ENCODE measurements at places on chromosomes 1 and 21. TPM values are rescaled to one million over a fixed set of nuclear protein-coding genes. Genes with fewer than 3 reads are reported as not detected.

- DNase-seq: no peak
These were observed 435 bp downstream of the ILF2 start for GRCh38 chr1:153670257-153670858.

- no peak for DNase-seq
These were observed 18.0 kb downstream of the OPTC start for GRCh38 chr1:203511930-203512329.

DNA sequence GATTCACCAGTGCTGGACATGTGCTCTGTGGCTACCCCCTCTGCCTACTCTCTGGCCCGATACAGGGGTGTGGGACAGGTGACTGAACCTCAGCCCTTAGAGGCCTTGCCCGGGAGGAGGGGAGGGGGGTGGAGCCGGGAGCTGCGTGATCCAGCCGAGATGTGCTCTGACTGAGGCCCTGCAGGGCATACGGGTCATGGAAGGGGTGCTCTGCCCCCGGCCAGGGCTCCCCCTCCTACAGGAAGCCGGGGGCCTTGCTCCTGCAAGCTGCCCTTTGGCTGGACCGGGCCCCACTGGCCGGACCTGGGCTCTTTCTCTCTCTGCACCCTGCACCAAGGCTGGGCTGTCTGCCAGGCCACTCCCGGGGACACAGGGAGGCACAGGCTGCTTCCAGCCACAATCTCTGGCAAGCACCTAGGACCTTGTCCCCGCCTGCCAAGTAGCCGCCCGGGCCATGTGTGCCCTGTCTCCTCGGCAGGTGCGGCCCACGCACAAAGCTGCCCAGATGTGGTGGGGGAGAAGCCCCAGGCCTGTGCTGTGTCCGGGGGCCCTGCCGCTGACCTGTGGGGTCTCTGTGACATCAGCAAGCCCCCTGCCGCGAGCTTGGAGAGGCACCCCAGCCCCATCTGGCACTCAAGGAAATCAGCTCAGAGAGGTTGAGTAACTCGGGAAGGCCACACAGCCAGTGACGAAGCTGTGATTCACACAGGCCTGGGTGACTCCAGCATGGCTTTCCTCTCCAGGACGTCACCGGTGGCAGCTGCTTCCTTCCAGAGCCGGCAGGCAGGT lies 1.5 kb downstream of the SCNN1D start:
- peak; percentile 33 for DNase-seq

DNA sequence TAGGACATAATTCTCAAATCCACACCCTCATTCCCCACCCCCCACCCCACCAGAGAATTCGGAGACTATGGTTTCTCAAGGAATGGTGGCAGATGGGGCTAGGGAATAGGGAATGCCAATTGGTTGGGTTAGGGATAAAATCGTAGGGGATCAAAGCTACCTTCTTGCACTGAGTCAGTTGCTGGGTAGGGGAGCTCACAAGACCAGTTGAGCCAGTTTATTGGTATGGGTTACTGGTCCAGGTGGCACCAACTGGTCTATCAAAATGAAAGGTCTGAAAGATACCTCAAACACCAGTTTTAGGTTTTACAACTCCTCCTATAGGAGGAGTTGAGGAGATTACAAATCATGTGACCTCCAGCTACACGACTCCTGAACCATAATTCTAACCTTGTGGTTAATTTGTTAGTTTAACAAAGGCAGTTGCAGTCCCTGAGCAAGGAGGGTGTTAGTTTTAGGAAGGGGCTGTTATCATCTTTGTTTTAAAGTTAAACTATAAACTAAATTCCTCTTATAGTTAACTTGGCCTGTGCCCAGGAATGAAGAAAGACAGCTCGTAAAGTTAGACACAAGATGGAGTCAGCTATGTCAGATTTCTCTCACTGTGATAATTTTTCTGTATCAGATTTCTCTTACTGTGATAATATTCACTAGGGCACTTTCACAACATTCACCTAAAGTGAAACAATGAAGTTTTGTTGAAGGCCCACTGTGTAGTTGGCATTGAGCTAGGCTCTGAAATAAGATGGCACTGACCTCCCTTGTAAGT lies 2.5 kb downstream of the SHISAL2A start:
- no peak for DNase-seq

DNA sequence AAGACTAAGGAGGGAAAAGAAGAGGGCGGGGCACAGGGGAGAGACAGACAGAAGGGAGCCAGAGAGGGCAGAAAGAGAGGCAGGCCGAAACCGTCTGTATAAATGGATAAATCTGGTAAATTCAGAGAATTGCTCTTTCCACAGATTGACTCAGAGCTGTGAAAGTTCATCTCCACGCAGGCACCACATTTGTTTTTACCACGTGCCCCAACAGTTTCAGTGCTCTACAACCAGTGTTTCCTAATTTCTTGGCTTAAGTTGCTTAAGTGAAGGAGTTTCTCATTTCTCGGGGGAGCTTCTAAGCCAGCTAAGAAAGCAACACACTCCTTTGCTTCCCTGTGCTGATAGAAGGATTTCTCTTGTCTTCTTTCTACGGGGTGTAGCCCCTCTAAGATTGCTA lies 87.1 kb downstream of the ENAH start:
- no peak for DNase-seq

GRCh38 chr1:46408356-46409062 lies 14.4 kb downstream of the FAAH start:
- no peak for DNase-seq

DNA sequence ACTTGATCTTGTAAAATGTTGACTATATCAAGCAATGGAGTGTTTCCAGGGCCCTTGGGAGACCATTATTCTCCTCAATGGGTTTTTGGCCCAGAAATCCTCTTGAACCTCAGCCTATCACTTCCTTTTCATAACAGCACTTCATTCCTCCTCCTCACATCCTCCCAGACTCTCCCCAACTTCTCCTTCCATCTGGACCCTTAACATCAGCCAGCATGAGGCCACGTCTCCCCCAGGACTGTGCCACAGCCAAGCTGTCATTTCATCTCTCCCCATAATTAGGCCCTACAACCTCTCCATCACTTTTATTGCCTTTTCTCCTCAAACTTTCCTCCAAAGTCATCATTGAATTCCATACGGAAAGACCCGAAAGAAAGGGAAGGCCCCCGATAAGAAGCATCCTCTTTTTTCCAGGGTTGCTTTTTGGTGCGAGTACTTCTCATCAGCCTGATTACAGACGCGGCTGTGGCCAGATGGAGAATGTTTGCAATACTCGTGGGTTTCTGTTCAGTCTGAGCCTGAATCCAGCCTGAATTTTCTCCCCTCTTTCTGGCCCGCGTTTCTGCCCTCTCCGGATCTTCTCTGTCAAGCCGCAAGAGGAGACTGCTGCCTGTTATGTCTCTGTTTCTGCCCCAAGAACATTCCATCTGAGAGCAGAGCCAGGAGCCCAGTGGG lies 52.7 kb upstream of the SLC25A33 start:
- no peak for DNase-seq

AGBL4 gene
- not detected for total RNA-seq
